GM23248 (cell line): ENCODE measurements at places on chromosomes 11 and 22. TPM values are rescaled to one million over a fixed set of nuclear protein-coding genes. Genes with fewer than 3 reads are reported as not detected.

DNA sequence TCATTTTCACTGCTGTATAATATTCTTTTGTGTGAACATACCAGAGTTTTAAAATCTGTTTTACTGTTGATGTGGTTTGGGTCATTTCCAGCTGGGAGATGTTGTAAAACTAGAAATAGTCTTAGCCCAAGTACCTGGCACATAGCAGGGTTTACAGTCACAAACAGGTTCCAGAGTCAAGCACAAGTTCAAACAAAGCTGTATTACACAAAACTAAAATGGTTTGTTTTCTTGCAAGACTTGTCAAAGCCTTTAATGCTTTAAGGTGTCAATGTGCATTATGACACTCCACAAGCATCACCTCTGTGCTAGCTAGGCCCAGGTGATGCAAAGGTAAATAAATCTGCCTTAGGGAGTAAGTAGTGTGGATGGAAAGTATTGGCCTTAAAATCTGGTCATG is 379.1 kb downstream of the MN1 start:
- DNase-seq, result no peak

DNA sequence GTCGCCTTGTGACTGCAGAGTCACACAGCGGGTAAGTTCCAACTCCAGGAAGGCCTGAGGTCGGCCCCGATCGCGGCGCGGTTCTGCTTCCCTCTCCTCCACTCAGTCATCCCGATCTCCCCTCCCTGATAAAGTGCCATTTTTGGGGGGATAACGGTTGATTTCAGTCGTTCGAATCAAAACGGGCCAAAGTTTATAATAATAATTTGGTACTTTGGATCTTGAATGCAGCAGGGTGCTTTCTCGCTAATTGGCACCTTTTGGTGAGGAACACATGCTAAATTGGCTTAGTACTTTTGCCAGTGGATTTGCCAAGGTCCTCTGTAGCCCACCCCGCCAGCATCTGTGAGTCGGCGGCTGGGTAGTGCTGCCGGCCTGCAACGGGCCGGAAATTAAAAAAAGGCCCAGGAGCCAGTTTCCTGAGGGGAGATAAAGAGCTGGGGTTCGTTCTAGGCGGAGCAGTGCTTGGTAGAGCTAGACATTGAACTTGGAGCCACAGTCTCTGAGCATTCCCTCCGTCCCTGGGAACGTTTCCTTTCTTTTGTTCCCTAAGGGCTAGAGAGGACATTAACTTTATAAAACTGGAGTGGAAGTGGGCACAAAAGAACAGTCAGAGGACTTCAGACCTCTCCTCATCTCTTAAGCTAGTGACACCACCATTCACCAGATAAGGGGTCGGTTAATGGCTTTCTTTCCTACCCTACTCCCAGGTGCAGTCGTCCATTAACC is 997 bp downstream of the UBE2L3 start:
- DNase-seq, result peak; percentile 74

DNA sequence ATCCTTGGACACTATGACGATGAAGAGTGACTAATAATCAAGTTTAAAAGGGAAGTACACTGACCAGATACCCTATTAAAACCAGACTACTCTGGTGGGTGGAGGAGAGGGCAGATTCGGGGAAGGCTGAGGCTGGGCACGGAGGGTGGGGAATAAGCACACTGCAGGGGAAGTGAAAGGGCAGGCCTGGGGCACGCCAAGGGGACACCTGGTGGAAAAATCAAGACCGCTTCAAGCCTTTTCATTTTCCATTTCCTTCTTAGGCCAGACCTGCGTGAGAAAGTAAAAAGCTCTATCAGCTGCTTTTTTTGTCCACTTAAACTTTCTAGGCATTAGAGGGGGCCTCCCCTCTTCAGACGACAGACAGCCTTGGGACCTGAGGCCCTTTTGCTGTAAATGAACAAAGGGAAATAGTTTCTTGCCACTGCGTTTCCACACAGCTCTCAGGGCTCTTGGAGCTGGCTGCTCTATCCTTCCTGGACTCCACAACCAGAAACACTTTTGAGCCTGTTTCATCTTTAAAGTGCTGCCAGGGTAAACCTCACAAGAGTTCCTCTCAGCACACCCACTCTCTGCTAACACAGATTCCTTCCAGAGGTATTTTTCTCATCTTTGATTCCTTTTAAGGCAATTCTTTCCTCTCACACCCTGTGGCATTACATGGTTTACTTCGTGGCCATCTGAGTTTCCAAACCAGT is 25.0 kb upstream of the SERPIND1 start:
- DNase-seq, result peak; percentile 5

DNA sequence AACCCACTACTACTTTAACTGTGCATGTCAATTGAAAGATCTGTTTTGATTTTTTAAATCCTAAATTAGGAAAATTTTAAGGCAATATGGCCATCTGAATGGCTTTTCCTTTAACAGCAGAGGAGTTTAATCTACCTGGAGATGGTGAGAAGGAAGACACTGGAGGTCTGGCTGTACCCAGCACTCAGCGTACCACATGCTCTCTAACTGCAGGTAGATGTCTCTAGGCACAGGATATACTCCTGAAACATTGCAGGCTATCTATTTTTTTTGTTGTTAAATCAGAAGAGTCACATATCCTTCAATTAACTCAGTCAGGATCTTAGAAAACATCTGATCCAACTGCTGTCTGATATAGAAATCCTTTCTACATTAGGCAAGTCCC is 17.3 kb upstream of the CASTOR1 start:
- DNase-seq, result no peak

DNA sequence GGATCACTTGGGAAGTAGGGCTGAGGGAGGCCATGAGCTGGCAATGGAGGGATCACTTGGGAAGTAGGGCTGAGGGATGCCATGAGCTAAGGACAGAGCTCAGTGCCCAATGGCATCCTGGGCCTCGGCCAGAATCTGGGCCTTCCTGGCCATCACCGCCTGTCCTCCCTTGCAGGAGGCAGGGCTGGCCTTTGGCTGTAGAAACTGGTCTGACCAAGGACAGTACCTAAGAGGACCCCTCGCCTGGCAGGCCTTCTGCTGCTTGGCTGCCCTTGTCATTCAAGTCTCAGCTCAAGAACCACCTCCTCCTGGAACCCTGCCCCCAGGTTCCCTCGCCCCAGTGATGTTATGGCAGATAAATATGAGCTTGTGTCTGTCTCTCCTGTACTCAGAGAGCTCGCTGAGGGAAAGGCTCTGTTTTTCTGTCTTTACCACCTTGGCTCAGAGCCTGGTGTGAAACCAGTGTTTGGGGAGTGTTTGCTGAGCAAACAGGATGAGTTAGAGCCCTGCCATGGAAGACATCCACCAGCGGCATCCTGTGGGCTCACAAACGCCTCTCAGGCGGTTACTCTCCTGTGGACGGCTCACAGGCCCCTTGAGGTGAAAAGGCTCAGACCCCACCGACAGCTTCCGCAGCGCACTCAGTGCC is 19.3 kb upstream of the RASL10A start:
- DNase-seq, result no peak

GRCh38 chr11:129458756-129459535 is 83.3 kb downstream of the BARX2 start:
- DNase-seq, result no peak

GRCh38 chr11:130467116-130467900 is 18.9 kb downstream of the ADAMTS15 start:
- no peak for DNase-seq

DNA sequence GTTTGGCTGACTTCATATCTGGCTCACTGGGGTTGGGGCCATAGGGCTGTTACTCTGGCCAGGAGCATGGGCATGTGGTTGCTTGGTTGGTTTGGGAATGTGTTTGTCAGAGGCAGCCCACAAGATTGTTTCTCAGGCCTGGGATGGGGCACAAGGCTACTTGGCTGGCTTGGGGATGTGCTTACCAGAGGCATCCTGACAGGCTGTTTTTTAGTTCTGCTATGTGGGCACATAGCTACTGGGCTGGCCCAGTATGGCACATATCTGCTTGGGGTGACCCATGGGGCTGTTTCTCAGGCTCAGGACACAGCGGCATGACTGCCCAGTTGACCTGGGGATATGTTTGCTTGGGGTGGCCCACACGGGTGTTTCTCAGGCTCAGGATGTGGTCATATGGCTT is 94.6 kb upstream of the PGR start:
- no peak for DNase-seq

GRCh38 chr11:96200243-96200642 is 142.8 kb downstream of the MAML2 start:
- DNase-seq, result peak; percentile 79

Gene TSPAN32
- not detected in 2 replicates for total RNA-seq

Gene LSP1
- not detected in 2 replicates for total RNA-seq

Gene EXPH5
- total RNA-seq, result 0.13 TPM in 1 of 2 replicates, not detected in the other
